ENCODE measurements at places on chromosomes 16 and 17. TPM values are rescaled to one million over a fixed set of nuclear protein-coding genes. Genes with fewer than 3 reads are reported as not detected.

The KRTAP4-7 gene
- total RNA-seq = not detected

The CCL11 gene
- total RNA-seq = not detected

The CD300LB gene
- total RNA-seq = not detected

The MPP2 gene
- total RNA-seq = 0.61 TPM

The KRT33A gene
- total RNA-seq = not detected

The MRTFB gene
- total RNA-seq = 6.2 TPM

The KRTAP1-5 gene
- not detected for total RNA-seq

The CD300LG gene
- total RNA-seq = not detected

The ADGRG3 gene
- not detected for total RNA-seq

The TOB1 gene
- total RNA-seq = 14.1 TPM

The SKAP1 gene
- not detected for total RNA-seq

The MYH13 gene
- not detected for total RNA-seq

The DRG2 gene
- total RNA-seq = 55.4 TPM

The CD68 gene
- 23.4 TPM for total RNA-seq

The TMEM238L gene
- not detected for total RNA-seq

The SOX8 gene
- total RNA-seq = not detected

The SPATA22 gene
- not detected for total RNA-seq

The TMED6 gene
- total RNA-seq = not detected

The APOH gene
- total RNA-seq = not detected

The CLEC3A gene
- total RNA-seq = not detected

The NSF gene
- 11.0 TPM for total RNA-seq

The CCR7 gene
- total RNA-seq = not detected

The IL21R gene
- 0.19 TPM for total RNA-seq

The TPSD1 gene
- total RNA-seq = not detected

The NACA2 gene
- not detected for total RNA-seq

The ZNF764 gene
- total RNA-seq = 2.7 TPM

The CD79B gene
- not detected for total RNA-seq

Data from hair follicular keratinocyte (primary cell).